Stimulated activated CD4-positive, alpha-beta T cell treated with anti-CD3 and anti-CD28 coated beads, Interleukin-12 subunit alpha, Interleukin-12 subunit beta, amount 100 ng/mL, for 24 hours (primary cell): ENCODE measurements at places on chromosomes 5 and 9.

DNA sequence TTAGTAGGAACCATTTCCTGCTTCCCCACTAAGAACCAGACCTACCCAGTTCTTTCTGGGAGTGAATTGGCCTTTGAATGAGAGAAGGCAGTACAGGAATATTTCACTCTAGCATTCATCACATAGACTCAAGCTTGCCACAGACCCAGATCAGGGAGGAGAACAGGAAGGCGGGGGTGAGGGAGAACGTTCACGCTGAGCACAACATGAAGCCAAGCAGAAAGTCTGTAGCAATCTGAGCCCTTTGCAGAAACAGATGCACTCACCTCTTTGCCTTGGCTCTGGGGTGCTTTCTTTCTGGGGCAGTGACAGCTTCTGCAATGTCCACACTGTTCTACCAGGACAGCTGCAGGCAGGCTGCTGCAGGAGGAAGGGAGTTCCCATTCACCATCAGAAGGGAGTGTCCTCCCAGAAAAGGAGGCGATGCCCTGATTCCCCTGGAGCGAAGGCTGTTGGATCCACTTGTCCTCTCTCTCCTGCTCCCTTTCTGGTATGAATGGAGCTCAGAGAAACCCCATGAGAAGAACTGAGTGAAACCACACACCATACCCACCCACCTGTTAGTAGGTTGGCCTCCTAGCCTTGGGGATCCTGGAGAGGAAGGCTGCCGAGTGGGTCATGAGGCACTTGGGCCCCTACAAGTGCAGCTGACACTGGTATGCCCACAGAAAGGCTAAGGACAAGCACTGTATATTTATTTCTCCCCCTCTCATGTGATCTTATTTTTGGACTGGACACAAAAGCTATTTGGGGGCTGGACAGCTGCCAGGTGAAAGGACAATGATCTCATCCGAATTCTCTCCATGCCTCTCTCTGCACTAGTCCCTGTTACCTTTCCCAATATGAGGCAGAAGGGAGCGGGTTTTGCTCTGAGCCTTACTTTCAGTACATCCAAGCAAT, 11.7 kb upstream of the FGF1 start:
- no peak for DNase-seq

DNA sequence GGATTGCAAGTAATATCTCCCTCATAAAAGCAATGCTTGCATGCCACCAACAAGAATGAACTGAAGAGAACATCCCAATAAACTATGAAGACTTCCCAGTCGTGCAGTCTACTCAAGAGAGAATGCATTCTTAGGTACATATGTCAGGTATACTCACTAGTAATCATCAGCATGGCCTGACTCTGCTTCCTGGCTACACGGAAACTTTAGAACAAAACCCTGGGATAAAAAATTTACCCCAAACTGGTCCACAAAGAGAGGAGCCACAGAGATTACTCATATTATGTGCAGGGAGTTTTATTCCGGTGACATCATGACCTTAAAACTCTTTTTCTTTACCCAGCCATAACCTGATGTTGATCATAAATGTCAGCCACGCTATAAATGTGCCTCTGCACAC, 57.5 kb upstream of the PAPPA start:
- no peak for DNase-seq

GRCh38 chr9:86075132-86076109, 23.9 kb downstream of the GOLM1 start:
- DNase-seq, result peak; percentile 12

DNA sequence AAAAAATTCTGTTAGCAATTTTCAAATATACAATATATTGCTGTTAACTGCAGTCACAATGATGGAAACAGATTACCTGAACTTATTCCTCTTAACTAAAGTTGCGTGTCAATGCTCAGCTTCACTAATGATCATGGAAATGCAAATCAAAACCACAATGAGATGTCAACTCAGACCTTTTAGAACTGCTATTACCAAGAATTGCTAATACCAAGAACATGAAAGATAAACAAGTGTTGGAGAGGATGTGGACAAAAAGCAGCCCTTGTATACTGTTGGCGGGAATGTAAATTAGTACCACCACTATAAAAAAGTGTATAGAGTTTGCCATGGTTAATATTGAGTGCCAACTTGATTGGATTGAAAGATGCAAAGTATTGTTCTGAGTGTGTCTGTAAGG, 1409.7 kb upstream of the CDH18 start:
- no peak for DNase-seq

DNA sequence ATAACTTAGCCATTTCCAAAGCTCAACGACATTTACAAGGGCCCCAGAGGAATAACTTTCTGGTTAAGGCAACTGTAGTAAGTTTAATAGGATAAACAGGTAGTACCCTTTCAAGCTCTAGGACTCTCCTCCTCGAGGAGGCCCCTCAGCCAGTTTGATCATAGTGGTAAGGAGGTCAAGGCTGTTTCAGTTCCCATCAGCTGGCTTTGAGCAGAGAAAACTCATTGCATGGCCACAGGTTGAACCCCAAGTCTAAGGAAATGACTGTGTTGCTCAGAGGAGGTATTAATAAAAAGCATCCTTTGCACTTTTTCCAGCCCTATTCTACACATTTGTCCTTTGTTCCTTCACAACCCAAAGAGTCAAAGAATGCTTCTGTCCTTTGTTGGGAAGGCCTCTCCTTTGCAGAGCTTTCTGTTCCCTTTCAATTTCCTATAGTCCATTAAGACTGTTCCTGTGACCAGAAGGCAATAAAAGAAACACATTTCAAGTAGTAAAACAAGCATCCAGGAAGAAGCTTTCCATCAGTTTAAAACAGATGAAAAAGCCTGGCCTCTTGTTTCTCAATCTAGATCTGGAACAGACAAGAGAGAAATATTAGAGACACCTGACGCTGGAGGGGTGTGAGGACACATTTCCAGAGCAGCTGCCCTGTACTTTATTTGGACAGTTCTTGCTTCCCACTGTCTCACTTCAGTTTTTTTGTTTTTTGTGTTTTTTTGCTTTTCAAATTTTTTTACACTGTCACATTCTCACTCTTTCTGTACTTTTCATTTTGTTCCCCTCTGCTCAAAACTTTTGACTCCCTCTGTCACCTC, 54.1 kb downstream of the PRRC1 start:
- DNase-seq, result no peak
